NCI-H2029 (cell line): ENCODE measurements at places on chromosomes 4 and X.

DNA sequence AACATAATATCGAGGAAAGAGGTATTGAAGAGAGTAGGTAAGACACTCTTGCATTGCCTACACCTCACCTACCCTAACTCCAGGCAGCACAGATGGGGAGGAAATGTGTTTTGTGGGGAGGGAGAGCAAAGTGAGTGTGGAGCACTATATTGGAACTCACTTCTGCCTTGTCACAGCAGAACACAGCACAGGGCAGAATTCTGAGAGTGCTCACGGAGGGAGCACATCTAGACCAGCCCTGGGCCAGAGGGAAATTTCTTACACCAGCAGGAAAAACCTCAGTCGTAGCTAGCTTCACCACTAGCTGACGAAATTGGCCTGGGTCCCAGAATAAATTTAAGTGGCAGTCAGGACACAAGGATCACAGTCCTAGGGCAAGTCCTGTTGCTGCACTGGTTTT lies 517.3 kb downstream of the TMA16 start:
- DNase-seq = no peak

DNA sequence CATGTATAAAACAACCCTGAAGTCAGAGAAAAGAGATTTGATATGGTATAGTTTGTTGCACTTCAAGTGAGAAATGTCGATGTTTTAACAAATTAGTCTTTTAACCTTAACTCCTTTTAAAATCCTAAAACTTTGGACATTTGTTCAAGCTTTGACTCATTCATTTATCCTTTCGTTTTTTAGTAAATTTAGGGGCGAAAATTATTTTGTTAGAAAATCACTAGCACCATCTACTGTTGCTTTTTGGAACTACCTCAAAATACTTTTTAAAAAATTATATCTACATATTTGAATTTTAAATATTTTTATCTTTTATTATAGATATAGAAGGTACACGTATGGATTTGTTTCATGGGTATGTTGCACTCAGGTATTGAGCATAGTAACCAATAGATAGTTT lies 165.1 kb upstream of the POF1B start:
- DNase-seq = no peak

- DNase-seq = no peak
Observed at GRCh38 chr4:145319751-145320150, 139.4 kb upstream of the OTUD4 start.

GRCh38 chr4:16026160-16026761 lies 57.6 kb downstream of the PROM1 start:
- DNase-seq = peak; percentile 34

GRCh38 chr4:153204247-153204671 lies at the start of gene TRIM2:
TRIM2 (plus strand) TSS chr4:153204443; CDS start chr4:153204531, 88 bp downstream.
- DNase-seq = peak; percentile 21

DNA sequence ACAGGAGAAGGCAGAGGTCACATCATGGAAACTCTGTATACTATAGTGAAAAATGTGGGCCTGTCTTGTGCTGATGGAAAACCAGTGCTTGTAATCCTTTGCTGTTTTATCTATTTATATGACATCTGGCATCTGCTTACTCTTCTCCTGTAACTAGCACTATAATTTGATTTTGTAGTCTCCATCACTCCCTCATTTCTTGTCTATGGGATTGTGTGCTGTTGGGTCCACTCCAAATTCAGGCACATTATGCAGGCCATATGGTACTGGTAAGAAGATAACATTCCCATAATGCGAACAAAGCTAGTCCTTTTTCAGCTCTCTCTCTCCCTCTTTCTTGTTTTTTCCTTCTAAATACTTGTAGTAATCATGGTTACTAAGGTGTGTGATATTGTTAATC lies 581.2 kb upstream of the IGFBP7 start:
- DNase-seq = no peak

- DNase-seq = no peak
Observed at GRCh38 chr4:41712425-41712824, 36.1 kb downstream of the PHOX2B start.

- DNase-seq = no peak
Observed at GRCh38 chr4:139282721-139283075, 2.7 kb upstream of the MGARP start.

DNA sequence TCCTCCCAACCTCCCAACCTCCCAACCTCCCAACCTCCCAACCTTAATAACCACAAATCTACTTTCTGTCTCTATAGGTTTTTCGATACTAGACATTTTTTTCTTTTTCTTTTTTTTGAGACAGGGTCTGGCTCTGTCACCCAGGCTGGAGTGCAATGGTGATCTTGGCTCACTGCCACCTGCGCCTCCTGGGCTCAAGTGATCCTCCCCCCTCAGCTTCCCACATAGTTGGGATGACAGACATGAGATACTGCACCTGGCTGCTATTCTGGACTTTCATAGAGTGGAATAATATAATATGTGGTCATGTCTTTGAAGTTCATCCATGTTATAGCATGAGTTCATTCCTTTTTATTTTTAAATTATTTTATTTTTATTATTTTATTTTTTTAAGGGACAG lies 39.5 kb upstream of the ZFX start:
- no peak for DNase-seq

- no peak for DNase-seq
Observed at GRCh38 chr4:148770848-148771247, 328.6 kb upstream of the NR3C2 start.

DNA sequence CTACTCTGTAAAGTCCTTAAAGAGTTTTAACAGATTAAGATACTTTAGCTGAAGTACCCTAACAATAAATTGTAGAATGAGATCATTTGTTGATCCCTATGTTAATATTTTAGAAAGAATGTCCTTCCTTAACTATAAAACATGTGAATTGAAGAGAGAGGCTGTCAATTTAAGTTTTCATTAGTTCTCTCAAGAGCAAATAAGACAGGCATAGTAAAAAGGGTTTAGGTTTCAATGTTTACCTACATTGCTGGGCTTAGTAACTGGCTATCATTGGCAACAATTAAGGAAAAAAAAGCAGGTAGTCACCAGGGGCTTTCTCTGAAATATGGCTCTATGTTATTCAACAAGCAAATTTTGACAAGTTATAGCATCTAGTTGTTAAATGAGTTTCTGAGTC lies 91.5 kb downstream of the ATRX start:
- DNase-seq = no peak

- no peak for DNase-seq
Observed at GRCh38 chr4:180557348-180557747, 1685.9 kb upstream of the TENM3 start.

GRCh38 chrX:104419211-104419610 lies 146.8 kb upstream of the IL1RAPL2 start:
- no peak for DNase-seq

GRCh38 chr4:74583089-74583700 lies 138.3 kb downstream of the AREG start:
- DNase-seq = no peak

DNA sequence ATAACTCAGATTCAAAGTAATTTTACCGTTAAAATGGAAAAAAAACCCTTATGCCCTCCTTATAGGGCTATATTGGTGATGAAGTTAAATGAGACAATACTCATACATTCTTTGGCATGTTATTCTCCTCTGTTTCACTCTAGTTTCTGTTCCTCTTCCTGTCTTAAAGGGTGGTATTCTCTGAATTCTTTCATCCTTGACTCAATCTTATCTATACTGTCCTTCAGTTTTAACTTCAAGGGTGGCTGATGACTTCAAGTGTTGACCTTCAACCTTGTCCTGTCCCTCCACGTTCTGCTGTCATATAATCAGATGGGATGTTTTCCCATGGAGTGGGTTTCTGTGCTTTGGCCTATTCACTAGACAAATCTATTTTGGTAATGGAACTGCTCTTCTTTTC lies 44.0 kb downstream of the ZNF518B start:
- no peak for DNase-seq

DNA sequence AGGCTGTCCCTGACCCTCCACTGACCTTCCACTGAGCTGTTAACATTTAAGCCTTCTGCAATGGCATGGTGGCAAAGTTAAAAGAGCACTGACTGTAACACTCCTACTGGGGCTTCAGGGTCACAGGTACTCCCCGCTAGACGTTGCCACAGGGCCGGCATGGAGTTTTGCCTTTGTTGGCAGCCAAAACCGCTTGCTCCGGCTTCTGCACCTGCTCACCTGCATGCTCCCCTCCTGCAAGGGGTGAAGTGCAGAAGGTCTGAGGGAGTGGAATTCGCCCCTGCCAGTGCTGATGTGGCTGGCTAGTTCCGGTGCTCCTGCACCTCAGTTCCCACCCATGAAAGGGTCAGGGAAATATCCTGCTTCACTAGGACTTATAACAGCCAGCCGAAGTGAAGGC lies 571.4 kb downstream of the RAPGEF2 start:
- no peak for DNase-seq

DNA sequence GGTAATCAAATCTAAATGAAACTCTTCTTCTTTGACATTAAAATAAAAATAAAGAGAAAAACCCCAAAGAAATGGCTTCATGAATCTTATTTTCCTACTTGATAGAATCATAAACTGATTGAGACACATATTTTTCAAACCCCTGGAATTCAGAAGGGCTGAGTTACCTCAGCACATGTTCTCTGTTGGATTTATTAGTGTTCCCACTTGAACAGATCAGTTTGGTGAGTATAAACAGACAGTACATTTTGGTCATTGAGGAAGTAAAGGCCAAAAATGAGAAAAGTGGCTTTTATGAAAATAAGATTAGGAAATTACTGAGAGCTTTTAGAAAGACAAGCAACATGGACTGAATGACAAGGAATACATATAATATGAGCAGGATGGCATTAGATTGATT lies 620.4 kb downstream of the ANKRD50 start:
- DNase-seq = no peak

DNA sequence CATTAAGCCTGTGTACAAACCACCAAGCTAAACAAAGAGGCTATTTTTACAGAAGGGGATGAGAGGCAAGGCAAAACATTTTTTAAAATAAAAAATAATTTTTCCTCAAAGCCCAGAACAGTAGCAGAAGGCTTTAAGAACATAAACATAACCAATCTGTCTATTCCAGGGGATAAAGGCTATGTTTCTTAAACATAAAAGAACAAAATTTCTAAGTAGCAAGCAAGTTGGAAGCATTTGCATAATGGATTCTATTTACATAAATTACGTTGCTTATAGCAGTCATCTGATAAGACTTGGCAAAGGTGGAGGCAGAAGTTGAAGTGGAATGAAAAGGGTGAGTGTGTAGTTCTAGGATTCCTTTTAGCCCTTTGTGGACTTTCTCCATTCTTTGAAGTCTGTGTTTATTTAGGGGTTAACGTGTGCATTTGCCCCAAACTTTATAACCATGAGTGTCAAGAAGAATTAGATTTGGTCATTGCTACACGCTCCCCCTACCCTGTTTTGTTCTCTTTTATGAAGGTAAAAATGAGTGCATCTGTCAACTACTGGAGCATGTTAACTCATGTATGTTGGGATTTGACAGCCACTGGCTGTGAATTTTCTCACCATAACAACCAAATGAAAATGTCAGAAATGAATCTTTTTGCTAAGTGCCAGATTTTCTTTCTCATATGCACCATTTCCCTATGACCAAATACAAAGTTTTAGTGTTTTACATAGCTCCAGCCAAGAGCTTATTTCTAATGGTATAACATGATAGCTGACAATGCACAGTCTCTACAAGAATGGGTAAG lies 378.4 kb upstream of the IGFBP7 start:
- DNase-seq = no peak

- DNase-seq = no peak
Observed at GRCh38 chrX:124737771-124738170, 391.4 kb downstream of the SH2D1A start.

DNA sequence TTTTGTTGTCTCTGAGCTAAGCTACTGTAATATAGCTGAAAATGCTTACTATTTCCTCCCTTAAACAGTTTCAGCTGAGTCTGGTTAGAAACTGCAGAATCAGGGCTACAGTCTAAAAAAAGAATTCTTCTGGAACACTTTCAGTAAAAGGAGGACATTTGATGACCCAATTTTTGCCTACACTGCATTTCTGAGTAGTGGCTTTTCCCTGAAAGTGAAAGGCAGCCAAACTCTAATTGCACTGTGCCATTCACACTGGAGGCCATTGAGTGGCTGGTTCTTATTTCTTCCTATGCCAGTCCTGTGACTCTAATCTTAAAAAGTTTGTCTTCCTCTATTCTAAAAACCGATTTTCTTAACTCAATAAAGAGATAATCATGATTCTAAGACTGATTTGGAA lies 526.0 kb downstream of the CFAP47 start:
- no peak for DNase-seq

DNA sequence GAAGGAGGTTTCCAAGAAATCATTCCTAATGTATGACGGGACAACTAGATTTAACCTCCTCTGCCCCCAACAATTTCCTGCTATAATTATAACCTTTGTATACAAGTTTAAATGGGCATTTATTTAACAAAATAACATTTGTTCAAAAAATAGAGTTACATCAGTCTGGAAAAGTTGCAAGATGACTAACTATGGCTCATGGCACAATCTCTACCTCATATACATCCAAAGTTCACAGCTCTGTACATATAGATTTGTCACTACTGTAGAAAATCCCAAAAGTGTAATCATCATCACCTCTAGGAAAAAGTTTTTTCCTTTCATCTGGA lies 3.8 kb upstream of the RPS6KA3 start:
- DNase-seq = no peak
